ENCODE measurements at places on chromosomes 3 and 15. TPM values are rescaled to one million over a fixed set of nuclear protein-coding genes. Genes with fewer than 3 reads are reported as not detected.

DNA sequence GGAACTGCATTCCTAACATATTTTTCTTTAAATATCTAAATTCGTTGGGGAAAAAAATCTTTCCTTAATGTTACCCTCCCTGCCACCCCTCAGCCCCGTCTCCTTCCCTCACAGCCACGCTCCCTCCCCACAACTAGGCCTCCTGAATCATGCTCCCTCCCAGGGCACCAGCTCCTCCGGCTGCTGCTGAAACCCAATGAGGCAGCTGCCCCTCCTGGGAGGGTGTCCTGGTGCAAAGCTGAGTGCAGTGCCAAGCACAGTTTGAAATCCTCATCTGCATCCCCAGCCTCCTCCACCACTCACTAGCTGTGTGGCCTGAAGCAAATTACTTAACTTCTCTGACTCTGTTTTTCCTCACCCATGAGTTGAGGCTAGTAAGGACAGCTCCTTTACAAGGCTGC, 2.7 kb upstream of the NR2E3 start:
- H3K27ac ChIP-seq, result no peak overlapping the region
- no peaks in the 10 kb centered on the region for H3K4me1 ChIP-seq
- no peaks in the 10 kb centered on the region for H3K36me3 ChIP-seq
- H3K4me3 ChIP-seq, result no peak overlapping the region
- no peak for DNase-seq
- H3K27me3 ChIP-seq, result no peaks in the 10 kb centered on the region

GRCh38 chr15:66253418-66254088, at the start of gene MEGF11:
MEGF11 (minus strand) TSS chr15:66253750; CDS start chr15:66128403, 125,347 bp downstream.
- H3K36me3 ChIP-seq, result peaks cover 3% of the 10 kb centered on the region
- H3K4me3 ChIP-seq, result peak within 1 kb of the TSS; percentile 86

FBXW12 gene
- not detected for total RNA-seq

DNA sequence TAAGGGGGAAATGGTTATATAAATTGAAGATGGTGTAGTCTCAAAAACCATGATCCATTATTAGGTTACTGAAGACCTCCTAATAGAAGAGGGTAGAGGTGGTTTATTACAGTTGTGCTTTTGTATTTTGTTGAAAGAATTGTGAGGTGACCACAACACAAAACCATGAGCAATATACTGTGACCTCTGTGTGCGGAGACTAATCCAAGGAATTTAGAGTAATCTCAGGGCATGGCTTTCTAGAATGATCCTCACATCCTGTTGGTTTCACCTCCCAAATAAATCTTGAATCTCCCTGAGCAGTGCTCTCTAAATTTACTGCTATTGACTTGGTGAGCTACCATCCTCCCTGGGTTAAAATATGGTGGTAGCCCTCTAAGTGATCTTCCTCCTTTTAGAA, 52.3 kb downstream of the PTPRG start:
- H3K27me3 ChIP-seq, result peaks cover 3% of the 10 kb centered on the region
- DNase-seq, result no peak
- no peaks in the 10 kb centered on the region for H3K4me1 ChIP-seq
- no peaks in the 10 kb centered on the region for H3K36me3 ChIP-seq

DNA sequence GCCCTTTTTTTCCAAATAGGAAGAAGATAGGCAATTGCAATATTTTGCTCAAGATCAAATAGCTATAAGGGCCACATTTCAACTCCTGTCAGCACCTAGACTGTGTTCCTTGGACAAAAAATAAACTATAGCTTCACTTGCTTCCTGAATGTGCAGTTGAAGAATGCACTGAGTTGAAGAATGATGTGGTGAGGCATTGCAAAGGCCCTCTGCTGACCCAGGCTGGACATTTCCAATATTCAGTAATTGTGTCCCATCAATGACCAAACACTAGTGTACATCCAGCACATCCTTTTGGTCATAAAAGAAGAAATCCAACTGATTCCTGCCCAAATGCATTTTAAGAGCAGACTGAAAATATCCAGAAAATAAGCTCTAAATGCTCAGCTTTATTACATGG, 424.8 kb upstream of the TGFBR2 start:
- H3K27me3 ChIP-seq, result peaks cover 7% of the 10 kb centered on the region
- no peak overlapping the region for H3K27ac ChIP-seq
- no peaks in the 10 kb centered on the region for H3K4me1 ChIP-seq
- no peak for DNase-seq
- no peak overlapping the region for H3K4me3 ChIP-seq

ZCWPW2 gene
- total RNA-seq, result not detected

DNA sequence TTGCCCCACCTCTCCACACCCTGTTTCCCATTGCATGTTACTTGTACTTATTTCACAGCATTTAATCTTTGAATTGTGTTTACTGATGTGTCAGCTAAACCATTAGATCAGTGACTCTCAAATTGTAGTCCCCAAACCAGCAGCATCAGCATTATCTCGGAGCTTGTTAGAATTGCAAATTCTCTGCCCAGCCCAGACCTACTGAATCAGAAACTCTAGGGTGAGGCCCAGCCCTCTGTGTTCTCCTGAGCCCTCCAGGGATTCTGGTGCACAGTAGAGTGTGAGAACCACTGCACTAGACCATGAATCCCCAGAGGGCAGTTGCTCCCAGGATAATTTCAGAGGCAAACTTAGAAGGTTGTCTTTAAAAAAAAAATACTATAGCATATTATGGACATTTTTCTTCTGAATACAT, 13.0 kb downstream of the PLD1 start:
- H3K4me1 ChIP-seq, result no peaks in the 10 kb centered on the region
- peaks cover 7% of the 10 kb centered on the region for H3K27me3 ChIP-seq
- no peak for DNase-seq
- H3K4me3 ChIP-seq, result no peak overlapping the region
- H3K27ac ChIP-seq, result no peak overlapping the region

- H3K36me3 ChIP-seq, result peaks cover 63% of the 10 kb centered on the region
- peaks cover 6% of the 10 kb centered on the region for H3K4me1 ChIP-seq
- no peak overlapping the region for H3K27ac ChIP-seq
- DNase-seq, result no peak
- no peaks in the 10 kb centered on the region for H3K27me3 ChIP-seq
These were observed 27.1 kb downstream of the CCNB2 start for GRCh38 chr15:59131969-59132562.

BFSP2 gene
- not detected for total RNA-seq
